Gastrocnemius medialis (tissue), 4 donors: ENCODE measurements at places on chromosomes 13 and 19. TPM values are rescaled to one million over a fixed set of nuclear protein-coding genes. Genes with fewer than 3 reads are reported as not detected.
A peak's percentile ranks its signal among the peaks of the same experiment; 100 is the strongest.

GRCh38 chr19:27846944-27847343 is 1366.0 kb downstream of the UQCRFS1 start:
- no peaks in the 10 kb centered on the region for H3K27me3 ChIP-seq
- H3K36me3 ChIP-seq, result no peaks in the 10 kb centered on the region
- no peak overlapping the region for H3K27ac ChIP-seq
- H3K4me1 ChIP-seq, result no peaks in the 10 kb centered on the region

GRCh38 chr19:1882089-1882785 is 3.1 kb downstream of the ABHD17A start:
- H3K27ac ChIP-seq, result peak overlapping the region; percentile 85
- H3K27me3 ChIP-seq, result no peaks in the 10 kb centered on the region

- no peak overlapping the region for H3K27ac ChIP-seq
- H3K27me3 ChIP-seq, result no peaks in the 10 kb centered on the region
- peak; percentile 87 for DNase-seq
- H3K36me3 ChIP-seq, result no peaks in the 10 kb centered on the region
- H3K4me3 ChIP-seq, result no peak overlapping the region
- no peaks in the 10 kb centered on the region for H3K4me1 ChIP-seq
Observed at GRCh38 chr19:46542428-46543230, 47.0 kb upstream of the PNMA8B start.

Gene CBY2
- total RNA-seq, result not detected

Gene ZNF556
- total RNA-seq, result not detected

DNA sequence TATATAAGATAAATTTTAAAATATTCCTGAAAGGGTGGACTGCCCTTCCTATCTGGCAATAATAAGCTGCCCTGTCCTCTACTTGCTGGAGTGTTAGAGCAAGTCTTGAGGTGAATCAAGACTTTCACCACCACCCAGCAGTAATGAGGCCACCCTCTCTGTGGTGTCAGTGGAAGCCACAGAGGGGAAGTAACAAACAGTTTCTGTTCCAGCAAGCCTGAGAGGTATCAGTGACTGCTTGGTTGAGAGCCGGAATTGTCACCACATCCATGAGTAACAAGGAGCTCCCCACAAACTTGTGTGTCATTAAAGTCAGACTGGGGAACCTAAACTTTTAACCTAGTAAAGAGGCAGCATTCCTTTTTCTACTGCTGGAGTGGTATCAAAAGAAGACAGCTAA is 532.7 kb upstream of the SPRY2 start:
- H3K4me1 ChIP-seq, result no peaks in the 10 kb centered on the region
- no peaks in the 10 kb centered on the region for H3K27me3 ChIP-seq
- no peak overlapping the region for H3K27ac ChIP-seq
- H3K4me3 ChIP-seq, result no peak overlapping the region

- H3K4me3 ChIP-seq, result peak overlapping the region; percentile 32
- peaks cover 50% of the 10 kb centered on the region for H3K4me1 ChIP-seq
- H3K27me3 ChIP-seq, result no peaks in the 10 kb centered on the region
- DNase-seq, result peak; percentile 61
- peak overlapping the region; percentile 83 for H3K27ac ChIP-seq
Observed at GRCh38 chr13:110416131-110417025, 109.3 kb downstream of the COL4A2 start.

Gene SUPT5H
- total RNA-seq, result 148 TPM

- H3K27ac ChIP-seq, result no peak overlapping the region
- no peak overlapping the region for H3K4me3 ChIP-seq
- H3K4me1 ChIP-seq, result no peaks in the 10 kb centered on the region
- no peaks in the 10 kb centered on the region for H3K27me3 ChIP-seq
- peaks cover 91% of the 10 kb centered on the region for H3K36me3 ChIP-seq
Observed at GRCh38 chr19:16227837-16228636, 30.3 kb downstream of the AP1M1 start.

GRCh38 chr19:952680-953444 is 27.0 kb downstream of the ARID3A start:
- no peaks in the 10 kb centered on the region for H3K4me1 ChIP-seq
- H3K36me3 ChIP-seq, result no peaks in the 10 kb centered on the region
- no peak overlapping the region for H3K27ac ChIP-seq
- H3K4me3 ChIP-seq, result no peak overlapping the region
- DNase-seq, result no peak
